ENCODE measurements at places on chromosomes 5 and 9.
A peak's percentile ranks its signal among the peaks of the same experiment; 100 is the strongest.

GRCh38 chr5:107512029-107512428 lies 158.7 kb downstream of the EFNA5 start:
- ATAC-seq: no peak

DNA sequence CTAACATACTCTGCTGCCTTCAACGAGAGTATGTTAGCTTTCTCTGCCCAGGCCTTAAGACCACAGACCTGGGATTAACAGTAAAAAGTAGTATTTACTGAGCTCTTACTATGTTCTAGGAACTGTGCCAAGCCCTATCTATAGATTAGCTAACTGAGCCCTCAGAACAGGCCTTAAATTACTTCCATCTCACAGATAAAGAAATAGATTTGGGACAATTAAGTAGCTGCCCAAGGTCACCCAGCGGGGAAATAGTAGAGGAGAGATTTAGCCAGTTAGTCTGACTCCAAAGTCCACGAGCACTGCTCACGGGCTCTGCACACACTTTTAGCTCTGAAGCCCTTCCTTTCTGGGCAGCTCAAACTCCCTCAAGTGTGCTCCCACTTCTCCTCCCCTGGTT lies 64.5 kb upstream of the EQTN start:
- ATAC-seq: no peak

GRCh38 chr9:113398796-113399195 lies 2.3 kb downstream of the ALAD start:
- no peak for ATAC-seq

DNA sequence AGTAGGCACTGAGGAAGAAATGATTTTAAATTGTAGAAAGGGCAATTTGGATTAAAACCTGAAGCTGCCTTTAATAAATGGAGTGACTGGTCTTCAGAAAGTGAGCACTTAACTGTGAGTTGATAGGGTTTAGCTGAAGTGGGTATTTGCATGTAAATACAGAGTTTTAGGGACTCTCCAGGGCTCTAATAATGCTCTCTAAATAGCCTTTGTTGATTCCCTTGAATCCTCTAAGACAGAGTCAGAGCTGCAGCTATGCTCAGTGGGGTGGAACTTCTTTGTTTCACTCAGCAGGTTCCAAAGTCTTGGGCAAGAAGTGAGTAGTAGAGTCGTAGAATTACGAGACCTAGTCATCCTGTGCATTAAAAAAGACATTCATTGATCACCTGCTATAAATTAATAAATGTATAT lies 21.4 kb downstream of the GLRA1 start:
- peak; percentile 95 for ATAC-seq

DNA sequence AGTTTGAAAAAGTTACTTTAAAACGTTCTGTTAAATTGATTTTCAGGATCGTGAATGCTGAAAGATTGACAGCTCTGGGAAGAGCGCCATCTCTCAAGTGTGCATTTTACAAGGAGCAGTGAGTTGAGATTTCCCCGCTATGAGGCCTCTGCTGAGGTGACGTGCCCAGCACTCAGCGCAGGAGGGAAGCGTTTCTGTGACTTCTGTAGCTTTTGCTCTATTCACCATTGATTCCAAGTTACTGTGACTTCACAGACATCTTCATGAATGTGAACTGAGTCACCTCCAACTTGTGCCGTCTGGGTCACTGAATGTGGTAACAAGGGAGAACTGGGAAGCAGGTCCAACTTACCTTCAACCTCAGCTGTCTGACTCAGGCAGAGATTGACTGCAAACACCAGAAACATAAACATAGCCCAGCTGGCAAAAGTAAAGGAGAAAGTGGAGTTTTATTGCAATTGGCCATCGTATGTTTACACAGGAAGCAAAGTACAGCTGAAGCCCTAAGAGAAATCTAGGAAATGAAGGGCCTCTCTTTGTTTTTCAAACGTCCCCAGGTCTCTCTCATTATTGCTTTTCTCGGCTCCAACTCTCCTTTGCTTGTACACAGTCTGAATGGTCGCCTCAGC lies 428.8 kb upstream of the CLINT1 start:
- no peak for ATAC-seq

- no peak for ATAC-seq
These were observed 39.8 kb upstream of the RASGRF2 start for GRCh38 chr5:80920333-80920732.

Data from stimulated activated memory B cell treated with anti-CD40 and anti-IgM and Interleukin-4, amounts not matched to agents 10 μg/mL and 1 μg/mL and 100 μg/mL, for 72 hours (primary cell).